ENCODE measurements at places on chromosomes 12 and 14. TPM values are rescaled to one million over a fixed set of nuclear protein-coding genes. Genes with fewer than 3 reads are reported as not detected.
A peak's percentile ranks its signal among the peaks of the same experiment; 100 is the strongest.

Gene MARK3
- total RNA-seq = 99.4 TPM

- no peak for DNase-seq
Measured at GRCh38 chr14:56552615-56553014, 27.0 kb upstream of the TMEM260 start.

Gene TAS2R50
- total RNA-seq = 0.50 TPM

DNA sequence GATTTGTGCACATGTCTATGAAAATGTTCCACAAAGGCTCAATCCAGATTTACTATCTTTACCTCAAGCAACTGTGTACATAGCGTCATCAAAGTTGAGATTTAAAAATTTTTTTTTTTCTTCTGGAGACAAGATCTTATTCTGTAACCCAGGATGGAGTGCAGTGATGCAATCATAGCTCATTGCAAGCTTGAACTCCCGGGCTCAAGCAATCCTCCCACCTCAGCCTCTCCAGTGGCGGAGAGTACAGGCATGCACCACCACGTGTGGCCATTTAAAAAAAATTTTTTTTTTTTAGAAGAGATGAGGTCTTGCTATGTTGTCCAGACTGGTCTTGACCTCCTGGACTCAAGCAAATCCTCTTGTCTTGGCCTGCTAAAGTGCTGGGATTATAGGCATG lies 2.3 kb downstream of the COCH start:
- DNase-seq = no peak

GRCh38 chr12:19482551-19483109 lies 43.3 kb downstream of the AEBP2 start:
- DNase-seq = peak; percentile 52

GRCh38 chr12:98244136-98244535 lies 271.3 kb upstream of the TMPO start:
- DNase-seq = no peak

Gene OLR1
- total RNA-seq = 172 TPM

DNA sequence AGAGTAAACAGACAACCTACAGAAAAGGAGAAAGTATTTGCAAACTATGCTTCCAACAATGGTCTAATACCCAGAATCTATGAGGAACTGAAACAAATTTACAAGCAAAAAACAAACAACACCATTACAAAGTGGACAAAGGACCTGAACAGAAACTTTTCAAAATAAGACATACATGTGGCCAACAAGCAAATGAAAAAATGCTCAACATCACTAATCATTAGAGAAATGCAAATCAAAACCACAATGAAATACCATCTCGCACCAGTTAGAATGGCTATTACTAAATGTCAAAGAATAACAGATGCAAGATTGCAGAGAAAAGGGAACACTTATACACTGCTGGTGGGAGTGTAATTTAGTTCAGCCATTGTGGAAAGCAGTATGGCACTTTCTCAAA lies 125.8 kb downstream of the C12orf42 start:
- DNase-seq = no peak

- DNase-seq = no peak
Measured at GRCh38 chr14:48744202-48744601, 842.0 kb downstream of the RPS29 start.

Gene HVCN1
- 29.2 TPM for total RNA-seq

GRCh38 chr14:103500148-103500990 lies 22.3 kb downstream of the CKB start:
- DNase-seq = peak; percentile 94

Gene FAM186B
- total RNA-seq = 0.65 TPM

- peak; percentile 14 for DNase-seq
Measured at GRCh38 chr14:105924951-105925591, 398.7 kb downstream of the TMEM121 start.

GRCh38 chr14:54920052-54920451 lies 17.4 kb upstream of the GCH1 start:
- no peak for DNase-seq

DNA sequence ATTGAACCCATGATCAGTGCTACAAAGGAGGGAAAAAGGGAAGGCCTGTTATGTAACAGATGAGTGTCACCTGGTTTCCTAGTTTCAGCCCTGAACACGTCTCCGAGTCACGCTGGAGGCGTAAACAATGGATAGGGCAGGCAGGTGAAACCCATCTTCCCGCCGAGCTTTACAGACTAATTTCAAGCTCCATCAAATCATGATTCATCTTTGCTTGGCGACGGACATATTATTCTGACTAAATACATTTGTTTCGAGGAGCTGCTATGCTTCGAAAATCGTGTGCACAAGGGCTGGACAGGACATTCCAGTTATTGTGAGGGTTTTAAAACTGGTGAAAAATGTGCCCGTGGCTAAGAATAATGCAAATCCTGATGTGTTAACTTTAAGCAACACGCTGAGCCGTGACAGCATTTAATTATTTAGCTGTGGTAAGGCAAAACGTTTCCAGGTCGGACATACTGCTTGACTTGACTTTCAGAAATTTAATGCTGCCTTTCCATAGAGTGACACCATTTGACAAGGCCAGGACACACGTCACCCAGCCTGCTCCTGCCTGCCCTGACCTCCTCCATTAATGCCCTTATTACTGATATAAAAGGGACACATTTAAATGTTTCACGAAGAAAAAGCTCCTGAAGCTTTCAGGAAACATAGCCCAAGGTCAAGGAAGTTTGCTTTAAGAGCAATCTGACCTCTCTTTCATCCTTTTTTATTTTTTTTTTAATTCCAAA lies 1203.5 kb upstream of the TMEM132C start:
- DNase-seq = no peak

DNA sequence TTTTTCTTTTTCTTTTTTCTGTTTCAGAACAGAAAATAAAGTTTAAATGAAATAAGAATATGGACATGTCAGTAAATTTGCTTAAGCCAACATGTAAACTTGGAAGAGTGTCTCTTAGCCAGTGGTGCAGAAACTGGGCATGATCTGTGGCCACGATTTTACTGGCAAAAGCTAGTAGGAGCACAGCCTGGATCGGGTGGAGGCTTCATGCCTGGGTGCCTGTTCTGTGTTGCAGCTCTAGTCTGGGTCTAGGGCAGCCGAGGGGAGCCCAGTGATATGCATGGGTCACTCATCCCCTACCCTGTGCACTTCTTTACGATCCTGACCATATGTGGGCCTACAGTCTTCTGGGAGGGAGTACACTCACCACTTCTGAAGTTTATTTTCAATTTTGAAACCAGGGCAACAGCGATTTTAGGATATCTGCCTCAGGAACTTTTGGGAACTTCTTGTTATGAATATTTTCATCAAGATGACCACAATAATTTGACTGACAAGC lies 45.6 kb upstream of the SMCO2 start:
- no peak for DNase-seq

- DNase-seq = peak; percentile 70
Measured at GRCh38 chr12:3752096-3752709, 706 bp downstream of the CRACR2A start.
